ENCODE measurements at places on chromosomes 16 and 17.

DNA sequence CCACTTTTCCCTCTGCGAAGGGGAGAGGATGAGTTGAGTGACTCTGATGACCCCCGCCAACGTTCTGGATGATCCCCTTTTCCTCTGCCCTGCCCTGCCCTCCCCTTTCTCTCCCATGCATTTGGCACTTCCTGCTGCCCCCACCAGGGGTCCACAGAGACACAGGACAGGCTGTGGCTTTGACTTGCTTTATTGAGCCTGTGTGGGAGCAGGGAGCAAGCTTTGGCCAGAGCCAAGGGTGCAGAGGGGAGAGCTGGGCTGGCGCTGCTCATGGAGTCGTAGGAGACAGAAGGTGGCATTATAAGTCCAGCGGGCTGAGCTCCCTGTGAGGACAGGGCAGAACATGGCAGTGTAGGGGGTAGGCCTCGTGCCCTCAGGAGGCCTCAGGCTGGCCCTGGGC is 1.6 kb downstream of the PPY start:
- DNase-seq = no peak

DNA sequence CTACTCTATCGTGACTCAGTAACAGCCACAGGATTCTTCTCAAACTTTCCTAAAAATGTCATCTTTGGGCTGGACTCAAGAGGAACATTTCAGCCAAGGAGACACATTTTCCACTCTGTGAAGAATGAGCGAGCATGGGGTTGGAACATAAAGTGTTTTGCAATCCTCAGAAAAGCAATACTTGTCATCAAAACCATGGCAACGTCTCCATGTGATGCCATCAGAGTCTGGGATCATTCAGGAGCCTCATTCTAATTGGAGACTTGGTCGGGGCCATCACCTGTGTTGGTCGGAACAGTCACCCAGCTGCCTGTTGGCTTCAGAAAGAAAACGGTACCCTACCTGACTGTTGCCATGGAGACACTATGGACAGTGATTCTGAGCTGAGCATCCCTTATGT is 25.5 kb downstream of the MYOCD start:
- no peak for DNase-seq

- no peak for DNase-seq
Observed at GRCh38 chr16:54645345-54645744, 285.3 kb upstream of the IRX5 start.

DNA sequence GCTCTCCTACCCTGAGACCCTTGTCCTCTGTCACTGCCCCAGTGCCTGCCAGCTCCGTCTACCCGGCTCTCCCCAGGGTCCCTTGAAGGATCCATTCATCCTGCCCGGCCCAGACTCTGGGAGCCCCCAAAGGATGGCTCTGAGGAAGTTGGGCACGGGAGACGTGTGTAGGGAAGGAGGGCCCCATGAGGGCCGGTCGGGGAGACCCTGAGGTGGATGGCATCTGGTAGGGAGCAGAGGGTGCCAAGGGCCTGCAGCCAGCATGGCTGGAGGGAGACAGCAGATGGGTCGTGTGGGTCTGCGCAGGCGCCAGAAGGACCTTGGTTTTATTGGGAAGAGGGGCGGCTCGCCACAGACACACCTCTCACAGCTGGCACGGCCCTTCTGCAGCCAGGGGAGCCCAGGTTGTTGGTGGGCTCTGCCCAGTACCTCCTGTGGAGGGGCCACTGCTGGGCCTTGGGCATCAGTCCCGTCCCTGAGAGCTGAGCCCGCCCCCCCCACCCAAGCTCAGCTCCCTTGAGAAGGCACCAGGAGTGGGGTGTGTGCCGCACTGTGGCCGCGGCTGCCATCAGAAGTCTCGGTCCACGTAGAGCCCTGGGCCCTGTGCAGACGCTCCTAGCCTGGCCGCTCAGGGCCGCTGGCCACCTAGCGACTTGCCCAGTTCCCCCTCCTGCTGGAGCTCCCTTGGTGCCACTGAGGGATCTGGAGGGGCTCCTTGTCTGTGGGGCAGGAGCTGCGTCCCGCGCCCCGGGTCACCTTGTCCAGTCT is 16.0 kb downstream of the KCTD5 start:
- no peak for DNase-seq

DNA sequence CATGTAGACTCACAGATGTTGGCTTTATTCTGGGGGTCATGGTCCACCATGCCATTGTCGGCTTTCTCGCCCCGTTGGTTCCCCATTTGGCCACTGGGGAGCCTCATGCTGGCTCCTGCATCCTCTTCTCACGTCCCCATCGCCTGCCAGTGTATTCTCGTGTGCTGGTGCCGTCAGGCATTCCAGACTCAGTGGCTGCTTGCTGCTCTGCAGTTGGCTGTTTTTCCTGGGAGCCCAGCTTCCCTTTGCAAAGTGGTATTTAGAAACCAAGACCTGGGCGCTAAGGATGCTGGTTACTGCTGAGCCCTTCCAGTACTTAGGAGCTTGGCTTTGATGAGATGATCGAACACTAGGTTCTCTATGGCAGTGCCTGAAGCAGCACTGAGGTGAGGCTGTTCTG is 19.1 kb downstream of the CRAMP1 start:
- no peak for DNase-seq

GRCh38 chr16:228151-228851 is 948 bp downstream of the LUC7L start:
- DNase-seq = no peak

DNA sequence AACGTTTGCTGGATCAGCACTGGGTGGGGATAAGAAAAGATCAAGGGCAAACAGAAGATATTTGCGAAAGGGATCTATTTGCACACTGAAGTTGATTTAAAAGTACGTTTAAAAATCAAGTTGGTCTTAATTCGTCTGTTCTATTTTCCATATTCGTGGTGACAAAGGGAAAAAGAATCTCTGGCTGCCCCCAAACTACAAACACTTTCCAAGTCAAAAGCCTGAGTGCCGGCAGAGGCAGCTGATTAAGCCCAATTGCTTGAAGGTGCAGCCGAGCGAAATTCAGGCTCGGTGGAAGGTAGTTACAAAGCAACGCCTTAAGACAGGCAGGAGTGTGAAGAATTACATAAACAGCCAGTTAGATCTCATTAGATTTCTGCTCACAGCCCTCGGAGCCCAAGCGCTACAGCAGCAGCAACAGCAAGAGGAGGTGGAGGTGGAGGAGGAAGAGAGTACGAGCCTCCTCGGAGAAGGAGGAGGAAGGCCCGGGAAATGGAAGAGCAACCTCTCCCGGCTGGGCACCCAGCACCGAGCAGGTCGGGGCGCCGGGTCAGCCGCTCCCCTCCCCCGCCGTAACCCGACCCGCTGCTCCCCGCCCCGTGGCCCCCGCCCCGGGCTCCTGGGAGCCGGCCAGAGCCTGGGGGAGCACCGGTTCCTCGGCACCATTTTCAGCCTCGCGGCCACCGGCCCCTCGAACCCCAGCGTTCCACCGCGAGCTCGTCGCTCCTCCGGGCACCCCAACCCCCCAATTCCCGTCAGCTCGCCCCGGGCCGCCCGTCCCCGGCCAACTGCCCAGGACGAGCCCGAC is 890 bp downstream of the TOB1 start:
- peak; percentile 25 for DNase-seq

DNA sequence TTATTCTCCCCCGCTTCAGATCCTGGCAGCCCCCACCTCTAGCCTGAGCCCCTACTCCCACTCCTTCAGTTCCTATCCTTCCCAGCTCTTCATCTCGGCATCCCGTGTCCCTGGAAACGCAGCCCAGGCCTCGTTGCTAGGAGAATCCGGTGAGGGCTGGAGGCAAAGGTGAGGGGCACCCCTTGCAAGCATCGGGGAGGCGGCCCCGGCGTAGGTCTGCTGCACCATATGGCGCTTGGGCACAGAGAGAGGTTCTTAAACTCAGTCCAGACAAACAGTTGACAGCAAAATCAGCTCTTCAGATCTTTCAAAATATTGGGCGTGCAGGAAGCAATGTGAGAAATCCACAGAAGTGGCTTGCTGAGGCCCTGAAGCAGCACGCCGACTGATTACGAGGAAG is 15.0 kb downstream of the SLC38A8 start:
- no peak for DNase-seq

- DNase-seq = no peak
Observed at GRCh38 chr17:40419559-40420331, 2.0 kb upstream of the TOP2A start.

DNA sequence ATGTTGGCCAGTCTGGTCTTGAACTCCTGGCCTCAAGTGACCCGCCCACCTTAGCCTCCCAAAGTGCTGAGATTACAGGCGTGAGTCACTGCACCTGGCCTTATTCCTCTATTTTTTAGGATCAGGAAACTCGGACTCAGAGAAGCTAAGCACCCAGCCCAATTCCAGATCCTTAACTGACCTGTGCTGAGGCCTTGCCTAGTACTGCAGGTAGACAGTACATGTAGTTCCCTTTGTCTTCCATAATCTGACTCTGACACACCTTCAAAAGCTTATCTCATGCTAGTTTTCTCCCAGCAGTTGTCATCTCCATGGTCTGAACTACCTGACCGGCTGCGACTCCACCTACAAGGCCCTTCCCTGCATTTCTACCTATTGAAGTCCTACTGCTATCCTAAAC is 65.7 kb upstream of the AXIN2 start:
- DNase-seq = no peak

GRCh38 chr16:10745841-10746240 is 2.2 kb downstream of the NUBP1 start:
- no peak for DNase-seq

DNA sequence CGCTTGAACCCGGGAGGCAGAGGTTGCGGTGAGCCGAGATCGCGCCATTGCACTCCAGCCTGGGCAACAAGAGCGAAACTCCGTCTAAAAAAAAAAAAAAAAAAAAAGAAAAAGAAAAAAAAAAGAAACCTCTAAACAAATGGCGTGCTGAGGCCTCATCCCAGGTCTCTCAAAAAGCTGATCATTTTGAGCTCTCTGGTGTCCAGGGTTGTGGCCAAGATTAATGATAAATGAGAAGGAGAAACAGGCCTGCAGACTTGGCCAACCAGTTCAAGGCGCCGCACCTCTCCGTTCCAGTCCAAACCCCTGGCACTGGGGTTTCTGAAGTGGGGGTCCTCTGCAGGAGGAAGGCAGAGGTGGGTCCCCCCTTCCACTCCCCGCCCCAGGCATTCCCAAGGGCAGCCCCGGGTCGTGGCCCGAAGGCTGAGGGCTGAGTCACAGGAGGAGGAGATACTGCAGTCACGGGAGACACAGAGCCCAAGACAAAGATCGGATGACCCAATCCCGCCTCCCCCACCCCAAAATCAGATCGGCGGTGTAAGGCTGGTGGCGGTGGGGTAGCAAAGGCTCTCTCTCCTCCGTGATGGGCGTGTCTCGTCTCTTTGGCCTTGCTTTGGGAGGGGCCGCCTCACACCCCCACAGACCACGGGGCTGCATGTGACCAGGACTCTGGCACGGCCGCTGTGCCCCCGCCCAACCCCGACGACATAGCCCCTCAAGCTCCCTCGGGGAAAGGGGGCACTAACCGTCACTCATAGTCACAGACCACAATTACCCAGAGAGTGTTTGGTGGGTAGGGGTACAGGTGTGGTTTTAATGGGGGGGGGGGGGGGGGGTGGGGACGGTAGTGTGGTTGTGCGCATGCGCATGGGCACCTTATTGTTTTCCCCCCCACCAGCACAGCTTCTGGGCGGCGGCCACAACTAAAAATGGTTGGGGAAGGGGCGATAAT is 1.1 kb downstream of the VAT1 start:
- DNase-seq = no peak

GRCh38 chr16:23107117-23107516 is 42.1 kb downstream of the USP31 start:
- DNase-seq = no peak

GRCh38 chr17:57051886-57052361 is 33.1 kb upstream of the AKAP1 start:
- DNase-seq = no peak

- DNase-seq = no peak
Observed at GRCh38 chr17:78412403-78412802, 34.0 kb downstream of the PGS1 start.

DNA sequence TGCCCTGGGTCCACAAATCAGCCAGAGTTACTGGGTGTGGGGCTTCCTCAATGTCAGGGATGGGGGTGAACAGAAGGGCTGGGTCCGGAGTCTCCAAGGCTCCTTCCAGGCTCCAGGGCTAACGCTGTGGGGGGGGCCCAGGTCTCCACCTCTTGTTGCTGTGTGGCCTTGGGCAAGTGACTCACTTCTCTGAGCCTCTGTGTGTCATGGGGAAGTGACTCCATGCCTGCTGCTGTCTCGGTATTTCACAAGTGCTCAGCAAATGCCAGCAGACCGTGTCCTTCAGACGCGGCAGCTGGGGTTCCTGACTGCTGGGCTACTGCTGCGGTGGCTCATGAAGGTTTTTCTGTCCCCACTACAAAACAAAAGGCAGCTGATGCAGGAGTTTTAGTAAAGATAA is 26.6 kb downstream of the JPH3 start:
- no peak for DNase-seq

GRCh38 chr17:10992106-10992880 is 154.4 kb upstream of the PIRT start:
- no peak for DNase-seq

GRCh38 chr16:77599793-77600415 is 122.4 kb upstream of the NUDT7 start:
- DNase-seq = no peak

DNA sequence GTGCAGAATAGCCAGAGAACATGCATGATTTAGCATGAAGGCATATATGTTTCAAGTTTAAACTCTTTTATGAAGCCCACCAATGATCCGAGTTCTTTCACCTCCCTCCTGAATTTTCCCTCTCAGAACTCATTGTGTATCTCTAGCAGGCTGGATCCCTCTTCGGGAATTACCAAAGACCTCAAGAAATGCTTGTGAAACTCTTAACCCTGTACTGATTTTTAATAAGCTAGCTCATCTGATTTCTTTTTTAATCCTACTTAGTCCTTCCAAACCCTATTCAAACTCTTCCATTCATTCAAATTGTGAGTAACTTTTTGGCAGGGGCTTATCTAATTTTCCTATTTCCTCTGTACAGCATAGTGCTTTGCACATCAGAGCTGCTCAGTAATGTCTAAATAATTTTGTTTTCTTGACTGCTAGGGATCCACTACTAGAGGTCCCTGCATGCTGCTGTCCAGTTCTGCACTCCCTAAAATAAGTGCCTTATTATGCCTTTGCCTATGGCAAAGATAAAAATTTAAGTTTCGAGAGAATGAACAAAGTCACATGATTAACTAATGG is 723.8 kb downstream of the CDH11 start:
- DNase-seq = no peak

DNA sequence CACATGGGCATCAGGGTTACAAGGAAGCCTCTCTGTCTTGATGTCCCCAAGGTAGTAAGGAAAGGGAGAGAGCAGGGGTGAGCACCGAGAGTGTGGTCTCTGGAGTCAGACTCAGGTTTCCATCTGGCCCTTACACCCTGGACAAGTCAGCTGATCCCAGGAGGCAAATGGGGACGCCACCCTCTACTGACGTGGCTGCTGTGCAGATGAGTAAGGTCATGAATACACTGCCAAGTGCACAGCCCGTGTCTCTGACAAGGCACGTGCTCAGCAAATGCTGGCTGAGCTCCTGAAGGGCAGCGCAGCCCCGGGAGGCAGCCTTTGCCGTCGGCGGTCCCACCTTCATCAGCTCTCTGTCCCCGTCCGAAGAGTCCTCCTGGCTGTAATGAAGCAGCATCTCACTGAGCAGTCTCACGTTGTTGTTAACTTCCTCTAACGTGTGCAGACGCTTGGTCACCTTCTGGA is 19.4 kb downstream of the GGA3 start:
- DNase-seq = no peak

- no peak for DNase-seq
Observed at GRCh38 chr16:65070831-65071432, 50.9 kb downstream of the CDH11 start.

GRCh38 chr17:311119-311782 is 41.4 kb downstream of the RPH3AL start:
- DNase-seq = no peak

- DNase-seq = no peak
Observed at GRCh38 chr17:27390540-27390939, 65.7 kb upstream of the KSR1 start.

All from stimulated activated CD4-positive, alpha-beta T cell treated with anti-CD3 and anti-CD28 coated beads, TNF-alpha, amount 100 ng/mL, for 4 hours (primary cell).